ENCODE measurements at places on chromosomes 6 and 20.
A peak's percentile ranks its signal among the peaks of the same experiment; 100 is the strongest.

DNA sequence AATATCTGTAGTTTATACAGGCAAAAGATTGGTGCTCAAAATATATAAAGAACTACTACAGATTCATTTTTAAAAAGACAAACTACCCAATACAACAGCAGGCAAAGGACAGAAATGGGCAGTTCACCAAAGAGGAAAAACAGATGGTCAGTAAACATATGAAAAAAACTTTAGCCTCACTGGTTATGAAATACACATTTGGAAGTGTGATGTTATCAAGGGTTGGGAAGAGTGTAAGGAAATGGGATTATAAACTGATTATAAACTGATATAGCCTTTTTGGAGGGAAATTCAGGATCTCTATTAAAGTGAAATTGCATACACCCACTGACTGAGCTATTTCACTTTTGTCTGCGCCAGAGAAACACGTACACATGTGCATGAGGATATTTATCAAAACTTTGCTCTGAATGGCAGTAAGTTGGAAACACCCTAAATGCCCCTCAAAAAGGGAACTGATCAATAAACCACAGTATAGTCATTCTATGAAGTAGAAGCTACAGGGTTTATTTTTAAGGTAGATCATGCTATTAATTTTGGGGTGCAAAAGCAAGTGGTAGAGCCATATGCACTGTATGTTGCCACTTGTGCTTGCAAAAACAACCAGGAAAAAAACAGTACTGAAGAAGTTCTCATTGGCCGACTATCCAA, 32.2 kb upstream of the ARFGEF2 start:
- DNase-seq = no peak

DNA sequence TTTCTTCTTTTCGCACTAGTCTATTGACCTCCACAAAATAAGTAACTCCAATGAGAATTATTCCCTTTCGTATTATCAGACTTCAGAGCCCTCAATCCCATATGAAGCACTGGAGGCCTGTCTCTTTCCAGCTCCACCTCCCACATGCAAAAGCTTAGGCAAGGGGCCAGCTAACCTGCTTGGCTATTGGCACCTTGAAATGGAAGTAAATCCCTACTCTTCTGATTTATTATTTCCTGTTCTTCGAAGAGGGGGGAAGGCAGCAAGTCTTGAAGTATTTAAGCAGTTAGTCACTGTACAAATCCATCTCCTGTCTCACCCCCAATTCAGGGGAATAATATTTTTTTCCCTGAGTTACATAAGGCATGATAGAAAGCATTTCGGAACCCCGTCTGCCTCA, 577.8 kb downstream of the MAFB start:
- no peak for DNase-seq

DNA sequence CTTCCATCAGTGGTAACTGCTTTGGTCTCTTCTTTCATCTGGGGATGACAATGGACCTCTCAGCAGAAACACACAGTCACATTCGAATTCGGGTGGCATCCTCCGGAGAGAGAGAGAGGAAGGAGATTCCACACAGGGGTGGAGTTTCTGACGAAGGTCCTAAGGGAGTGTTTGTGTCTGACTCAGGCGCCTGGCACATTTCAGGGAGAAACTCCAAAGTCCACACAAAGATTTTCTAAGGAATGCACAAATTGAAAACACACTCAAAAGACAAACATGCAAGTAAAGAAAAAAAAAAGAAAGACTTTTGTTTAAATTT, 6.1 kb downstream of the EDN1 start:
- DNase-seq = no peak

DNA sequence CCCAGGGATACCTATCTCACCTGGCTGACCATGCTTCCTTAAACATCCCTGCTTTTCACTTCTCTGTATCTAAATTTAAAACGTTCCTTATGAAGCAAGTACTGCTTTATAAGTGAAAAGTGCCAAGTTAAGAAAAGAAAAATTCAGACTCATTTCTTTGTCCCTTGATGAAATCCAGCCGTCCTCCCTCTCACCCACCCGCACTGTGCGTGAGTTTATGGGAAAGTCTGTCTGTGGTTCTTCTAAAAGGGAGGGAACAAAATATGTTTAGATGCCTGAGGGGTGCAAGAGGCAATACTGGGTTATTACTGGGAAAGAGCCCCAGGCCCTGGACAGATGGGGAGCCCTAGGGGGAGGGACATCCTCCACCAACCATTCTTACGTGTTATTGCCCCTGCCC, 31.2 kb downstream of the SPDEF start:
- no peak for DNase-seq

GRCh38 chr6:56914798-56915658, 39.9 kb upstream of the BEND6 start:
- DNase-seq = no peak

DNA sequence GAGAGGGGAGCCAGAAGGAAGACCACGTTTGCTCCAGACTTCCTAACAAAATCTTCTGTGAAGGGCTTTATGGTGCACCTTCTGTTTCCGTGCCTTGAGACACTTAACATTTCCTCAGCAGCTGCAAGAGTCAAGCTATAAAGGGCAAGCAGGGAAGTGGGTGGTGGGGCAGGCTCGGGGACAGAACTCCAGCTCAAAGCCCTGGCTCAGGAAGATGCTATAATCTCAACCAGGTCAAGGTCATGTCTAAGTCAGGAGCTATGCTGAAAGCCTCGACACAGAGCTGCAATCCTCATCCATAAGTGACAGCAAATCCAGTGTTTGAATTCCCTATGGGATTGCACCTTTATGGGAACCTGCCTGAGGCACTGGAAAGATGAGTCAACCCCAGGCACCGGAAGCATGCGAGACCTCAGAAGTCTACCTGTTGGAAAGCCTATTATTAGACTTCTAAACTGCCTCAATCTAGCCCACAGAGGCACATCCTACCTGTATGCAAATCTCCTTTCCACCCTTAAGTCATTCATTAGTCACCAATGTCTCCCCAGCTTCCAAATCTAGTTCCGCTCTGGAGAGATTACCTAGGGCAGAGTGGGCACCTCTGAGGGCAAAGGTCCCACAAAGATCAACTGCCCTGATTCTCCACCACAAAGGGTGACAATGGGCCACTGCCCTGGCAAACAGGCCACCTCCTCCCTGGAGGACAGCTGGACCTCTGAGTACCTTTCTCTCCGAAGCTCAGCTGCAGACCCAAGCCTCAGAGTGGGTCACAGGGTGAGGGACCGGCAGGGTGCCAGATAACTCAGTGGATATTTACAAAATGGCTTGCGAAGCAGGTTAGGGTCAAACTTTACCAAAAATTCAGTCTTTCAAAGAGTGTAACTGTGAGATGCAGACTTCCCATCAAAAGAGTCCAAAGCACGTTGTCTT, 287.0 kb downstream of the CDC5L start:
- DNase-seq = no peak

GRCh38 chr20:58759947-58760346, 67.3 kb downstream of the NPEPL1 start:
- no peak for DNase-seq

GRCh38 chr6:12112540-12113189, 100.6 kb downstream of the HIVEP1 start:
- DNase-seq = no peak

DNA sequence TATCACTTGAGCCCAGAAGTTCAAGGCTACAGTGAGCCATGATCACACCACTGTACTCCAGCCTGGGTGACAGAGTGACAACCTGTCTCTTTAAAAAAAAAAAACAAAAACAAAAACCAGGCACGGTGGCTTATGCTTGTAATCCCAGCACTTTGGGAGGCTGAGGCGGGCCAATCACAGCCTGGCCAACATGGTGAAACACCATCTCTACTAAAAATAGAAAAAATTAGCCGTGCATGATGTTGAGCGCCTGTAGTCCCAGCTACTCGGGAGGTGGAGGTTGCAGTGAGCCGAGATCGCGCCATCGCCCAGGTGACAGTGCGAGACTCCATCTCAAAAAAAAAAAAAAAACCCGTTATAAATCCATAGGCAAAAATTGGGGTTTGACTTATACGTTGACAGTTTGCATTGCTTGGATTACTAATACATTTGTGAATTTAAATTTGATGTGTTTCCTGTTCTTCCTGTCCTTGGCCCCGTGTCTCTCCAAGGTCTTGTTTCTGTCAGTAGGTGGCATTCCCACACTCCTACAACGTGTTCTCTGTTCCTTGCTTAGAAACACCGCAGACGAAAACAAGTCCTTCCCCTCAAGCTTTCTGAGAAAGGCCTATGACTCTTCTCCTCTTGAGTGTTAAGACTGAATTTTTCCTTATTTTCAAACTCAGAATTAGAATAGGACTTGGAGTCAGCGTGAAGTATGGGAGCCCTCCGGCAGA, 147.0 kb downstream of the DTNBP1 start:
- no peak for DNase-seq

- no peak for DNase-seq
Observed at GRCh38 chr20:4297127-4297826, 281.9 kb upstream of the RNF24 start.

GRCh38 chr6:12403201-12403826, 113.2 kb downstream of the EDN1 start:
- DNase-seq = no peak

DNA sequence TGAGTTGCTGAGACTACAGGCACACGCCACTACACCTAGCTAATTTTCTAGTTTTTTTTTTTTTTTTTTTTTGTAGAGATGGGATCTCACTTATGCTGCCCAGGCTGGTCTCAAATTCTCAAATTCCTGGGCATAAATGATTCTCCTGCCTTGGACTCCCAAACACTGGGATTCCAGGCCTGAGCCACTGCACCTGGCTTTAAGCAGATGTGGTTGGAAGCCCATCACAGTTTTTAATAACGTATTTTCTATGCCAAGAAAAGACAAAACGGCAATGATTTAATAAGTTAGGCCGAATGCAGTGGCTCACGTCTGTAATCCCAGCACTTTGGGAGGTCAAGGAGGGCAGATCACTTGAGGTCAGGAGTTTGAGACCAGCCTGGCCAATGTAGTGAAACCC, 456.6 kb downstream of the PRKN start:
- no peak for DNase-seq

- DNase-seq = peak; percentile 54
Observed at GRCh38 chr6:78511009-78511408, 356.3 kb upstream of the IRAK1BP1 start.

DNA sequence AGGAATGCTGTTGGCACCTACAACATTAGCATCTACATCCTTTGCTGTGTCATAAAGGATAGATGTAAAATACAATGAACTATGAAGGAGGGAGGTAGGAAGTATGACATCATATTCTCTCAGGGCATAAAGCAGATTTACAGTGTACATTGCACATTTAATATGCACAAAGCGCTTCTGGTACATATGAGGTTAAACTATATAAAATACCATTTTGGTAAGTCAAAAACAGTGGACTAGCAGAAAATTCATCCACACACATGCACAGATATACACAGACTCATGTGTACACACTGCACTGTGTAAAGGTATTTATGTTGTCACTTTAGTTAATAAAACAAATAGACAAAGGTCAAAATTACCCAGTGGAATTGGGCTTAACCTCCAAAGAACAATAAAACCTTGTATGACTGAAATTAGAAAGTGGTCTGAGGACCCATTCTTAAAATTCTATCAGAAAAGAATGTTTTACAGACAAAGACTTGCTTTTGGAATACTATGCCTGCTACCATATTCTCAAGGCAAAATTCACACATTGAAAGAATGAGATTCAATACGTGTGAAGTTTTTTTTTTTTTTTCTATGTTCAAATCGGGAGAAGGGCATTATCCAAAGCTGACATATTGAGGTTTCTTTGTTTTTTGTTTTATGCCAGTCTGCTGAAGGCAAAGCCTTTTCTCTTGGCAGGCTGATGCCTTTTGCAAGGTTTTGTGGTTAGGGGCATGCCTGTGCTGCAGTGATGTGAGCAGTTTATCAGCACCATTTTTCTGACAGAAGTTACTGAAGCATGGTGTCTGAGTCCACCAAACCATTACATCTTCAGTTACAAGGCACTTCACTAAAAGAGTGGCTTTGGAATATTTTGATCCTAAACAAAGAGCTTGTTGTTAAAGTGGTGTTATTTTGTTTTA, 199.0 kb downstream of the PLCB1 start:
- DNase-seq = no peak

DNA sequence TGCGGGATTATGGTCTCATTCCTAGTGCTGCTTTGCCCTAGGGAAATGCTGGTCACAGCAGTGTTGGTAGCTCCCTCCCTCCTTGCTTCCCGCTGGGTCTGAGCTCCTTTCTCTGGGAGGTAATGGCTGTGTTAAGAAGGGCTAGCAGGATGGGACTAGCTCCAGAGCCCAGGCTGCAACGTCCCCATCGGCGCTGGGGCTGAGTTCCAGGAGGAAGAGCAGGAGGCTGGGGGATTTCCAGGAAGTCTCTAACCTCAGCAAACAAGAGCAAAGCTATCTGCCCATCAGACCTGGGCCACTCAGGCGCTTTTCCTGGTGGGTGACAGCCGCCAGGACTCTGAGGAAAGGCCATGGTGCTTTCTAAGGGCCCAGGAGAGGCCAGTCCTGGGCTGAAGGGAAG, 174.2 kb downstream of the DLL1 start:
- DNase-seq = no peak

GRCh38 chr20:3786126-3786484, 435 bp downstream of the CENPB start:
- no peak for DNase-seq

DNA sequence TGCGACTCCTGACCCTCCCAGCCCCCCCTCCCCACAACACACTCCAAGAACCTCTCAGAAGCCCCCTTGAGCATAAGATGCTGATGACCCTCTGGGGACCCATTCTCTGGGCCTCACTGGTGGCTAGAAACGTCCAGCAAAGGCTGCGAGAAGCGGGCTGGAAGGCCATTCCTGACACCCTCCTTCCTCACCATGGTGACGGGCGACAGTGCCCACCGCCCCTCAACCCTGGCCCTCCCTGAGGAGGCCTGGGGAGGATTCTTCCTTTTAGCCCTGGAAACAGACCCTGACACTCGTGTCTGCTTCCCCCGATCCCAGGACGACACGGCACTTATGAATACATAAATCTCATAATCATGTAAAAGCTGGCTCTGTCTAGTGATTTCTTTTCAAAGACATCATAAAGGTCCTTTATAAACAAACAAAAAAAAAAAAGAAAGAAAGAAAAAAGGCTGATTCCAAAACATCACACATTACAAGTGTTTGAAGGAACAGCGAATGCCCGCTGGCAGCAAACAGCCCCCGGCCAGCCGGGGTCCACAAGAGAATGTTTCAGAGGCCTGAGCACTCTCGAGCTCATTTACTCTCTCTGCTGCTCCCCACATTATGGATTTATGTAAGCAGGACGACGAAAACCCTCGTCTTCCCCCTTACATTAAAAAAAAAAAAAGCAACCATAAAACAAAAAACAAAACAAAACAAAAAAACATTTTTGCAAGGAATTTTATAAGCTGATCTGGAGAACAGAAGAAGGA, 40.7 kb downstream of the PREX1 start:
- no peak for DNase-seq
